ENCODE measurements at places on chromosomes 2 and 18.

DNA sequence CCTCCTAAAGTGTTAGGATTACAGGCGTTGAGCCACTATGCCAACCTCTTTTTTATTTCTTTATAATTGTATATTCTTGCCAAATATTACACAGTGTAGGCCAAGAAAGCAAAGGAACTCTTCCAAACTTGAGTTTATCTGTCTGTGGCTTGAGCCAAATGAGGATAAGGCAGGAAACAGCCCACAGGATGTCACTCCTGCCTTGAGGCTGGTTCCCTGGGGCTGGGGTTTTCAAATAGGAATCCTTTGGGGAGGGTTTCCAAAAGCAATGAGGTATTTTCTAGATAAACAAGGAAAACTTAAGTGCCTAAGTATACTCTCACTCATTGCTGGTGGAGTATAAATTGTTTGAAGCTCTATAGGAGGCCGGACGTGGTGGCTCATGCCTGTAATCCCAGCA lies 56.4 kb downstream of the ADCY3 start:
- DNase-seq, result no peak

DNA sequence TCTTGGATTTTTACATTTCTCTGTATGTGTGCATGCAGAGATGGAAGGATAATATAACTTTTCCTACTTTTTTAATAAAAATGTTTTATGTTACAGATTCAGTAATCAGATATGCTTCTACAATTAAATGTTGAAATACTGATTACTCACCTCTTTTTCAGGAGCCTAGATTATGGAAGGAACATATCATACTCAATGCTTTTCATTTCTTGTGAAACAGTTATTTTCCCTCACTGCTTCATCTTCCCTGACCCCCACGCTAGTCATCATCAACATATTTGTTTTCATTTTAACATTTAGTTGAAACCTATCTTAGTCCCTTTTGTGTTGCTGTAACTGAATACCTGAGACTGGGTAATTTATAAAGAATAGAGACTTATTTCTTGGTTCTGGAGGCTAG lies 190.7 kb downstream of the WDR7 start:
- no peak for DNase-seq

DNA sequence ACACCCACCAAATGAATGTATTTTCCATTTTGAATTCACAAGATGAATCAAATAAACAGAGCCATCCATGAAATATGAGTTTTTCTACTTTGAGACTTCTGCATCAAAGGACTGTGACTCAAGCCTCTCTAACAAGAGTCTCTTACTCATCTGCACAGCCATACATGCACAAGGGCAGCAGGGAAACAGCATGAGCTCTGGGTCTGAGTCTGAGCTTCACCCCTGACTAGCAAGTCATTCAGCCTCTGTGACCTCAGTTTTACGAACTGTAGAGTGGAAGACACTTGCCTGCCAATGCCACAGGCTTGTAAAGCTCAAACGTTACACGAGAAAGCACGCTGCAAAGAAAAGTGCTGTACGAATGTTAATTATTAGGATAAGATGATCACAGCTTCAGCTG lies 42.9 kb downstream of the MREG start:
- DNase-seq, result peak; percentile 26

GRCh38 chr2:103977241-103977640 lies 876.7 kb upstream of the POU3F3 start:
- no peak for DNase-seq

DNA sequence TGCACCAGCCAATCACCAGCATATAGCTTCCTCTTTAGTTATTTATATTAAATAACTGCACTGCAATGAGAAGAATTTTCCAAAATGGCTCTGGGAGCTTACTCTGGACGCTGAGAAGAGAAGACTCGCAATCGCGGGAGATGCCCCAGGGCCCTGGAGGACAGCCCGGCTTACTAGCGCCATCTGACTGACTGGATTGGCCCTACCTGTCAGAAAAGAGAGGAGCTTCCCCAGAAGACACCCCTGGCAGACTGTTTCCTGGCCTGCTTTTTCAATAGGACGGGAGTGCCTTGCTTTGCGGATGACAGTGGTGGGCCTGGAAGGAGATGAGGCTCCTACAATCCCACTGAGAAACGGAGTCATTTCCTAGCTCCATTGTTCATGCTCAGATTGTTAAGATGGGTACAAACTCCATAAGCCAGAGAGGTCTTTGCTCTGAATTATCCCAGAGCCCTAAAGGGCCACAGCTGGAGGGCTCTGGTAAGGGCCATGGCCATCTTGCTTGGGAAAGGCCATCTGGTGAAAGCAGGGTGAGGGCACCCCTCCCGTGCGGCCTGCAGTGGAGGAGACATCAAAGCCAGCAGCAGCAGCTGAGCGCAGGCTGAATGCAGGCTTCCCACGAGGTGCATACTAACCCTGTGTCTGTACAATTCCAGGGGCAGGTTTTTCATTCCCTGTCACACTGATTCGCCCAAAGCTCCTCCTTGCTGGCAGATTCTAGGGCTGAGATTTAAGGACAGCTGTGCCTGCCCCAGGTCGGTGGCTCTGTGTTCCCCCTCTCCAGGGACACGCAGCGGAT lies 92.1 kb downstream of the GALR1 start:
- no peak for DNase-seq

- DNase-seq, result no peak
These were observed 143.4 kb upstream of the SIX2 start for GRCh38 chr2:45152691-45153090.

DNA sequence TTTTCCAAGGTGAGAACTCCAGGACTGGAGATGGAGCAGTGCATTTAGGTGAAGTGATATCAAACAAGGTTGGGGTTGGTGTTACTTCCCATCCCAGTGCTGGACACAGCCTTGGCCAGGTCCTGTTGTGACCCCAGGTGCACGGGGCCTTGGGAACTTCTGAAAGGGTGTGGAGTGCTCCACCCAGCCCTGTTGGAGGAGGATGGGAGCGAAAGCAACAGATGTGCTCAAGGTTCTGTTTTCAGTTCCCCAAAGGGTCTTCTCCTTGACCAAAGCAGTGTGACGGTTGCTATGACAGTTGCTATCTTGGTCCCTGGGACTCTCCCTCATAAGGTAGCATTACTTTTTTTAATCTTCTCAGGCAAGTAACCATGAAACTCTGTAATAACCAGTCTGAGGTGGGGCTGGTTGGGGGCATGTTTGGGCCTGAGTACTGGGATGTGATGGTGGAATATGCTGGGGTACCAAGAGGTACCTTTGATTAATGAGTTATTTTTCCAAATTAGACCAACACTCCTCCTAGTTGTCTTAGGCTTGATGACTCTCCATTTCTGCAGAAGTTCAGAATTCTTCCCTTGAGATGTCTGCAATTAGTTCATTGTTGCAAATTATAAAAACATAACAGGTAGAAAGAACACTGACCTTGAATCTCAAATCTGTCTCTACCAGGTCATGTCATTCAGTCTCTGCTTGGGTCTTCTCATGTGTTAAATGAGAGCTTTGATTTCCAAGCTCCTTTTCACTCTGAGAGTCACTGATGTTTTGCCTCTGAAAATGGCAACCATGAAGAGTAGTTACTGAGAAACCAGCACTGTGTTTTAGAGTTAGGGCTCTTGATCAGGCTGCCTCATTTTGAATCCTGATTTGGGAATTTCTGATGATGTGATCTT lies 154.5 kb downstream of the RPIA start:
- DNase-seq, result no peak

GRCh38 chr2:144143294-144144151 lies 376.4 kb downstream of the ZEB2 start:
- peak; percentile 30 for DNase-seq

DNA sequence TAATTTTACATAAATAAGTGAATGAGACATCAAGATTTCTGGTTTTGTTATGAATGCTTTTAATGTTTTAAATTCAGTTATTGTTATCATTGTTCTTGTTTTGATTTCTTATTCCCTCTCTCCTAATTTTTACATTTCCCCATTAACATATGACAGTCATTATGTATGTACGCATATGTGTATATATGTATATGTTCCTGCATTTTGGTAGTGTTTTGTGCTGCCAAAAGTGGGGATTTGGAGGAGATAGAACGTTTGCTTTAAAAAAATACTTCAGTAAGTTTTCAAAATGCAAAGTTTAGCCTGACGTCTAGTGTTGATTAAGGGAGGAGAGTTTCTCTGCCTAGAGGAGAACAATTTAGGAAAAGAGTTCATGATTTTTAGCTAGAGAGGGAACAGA lies 385.2 kb downstream of the EPHA4 start:
- DNase-seq, result no peak

DNA sequence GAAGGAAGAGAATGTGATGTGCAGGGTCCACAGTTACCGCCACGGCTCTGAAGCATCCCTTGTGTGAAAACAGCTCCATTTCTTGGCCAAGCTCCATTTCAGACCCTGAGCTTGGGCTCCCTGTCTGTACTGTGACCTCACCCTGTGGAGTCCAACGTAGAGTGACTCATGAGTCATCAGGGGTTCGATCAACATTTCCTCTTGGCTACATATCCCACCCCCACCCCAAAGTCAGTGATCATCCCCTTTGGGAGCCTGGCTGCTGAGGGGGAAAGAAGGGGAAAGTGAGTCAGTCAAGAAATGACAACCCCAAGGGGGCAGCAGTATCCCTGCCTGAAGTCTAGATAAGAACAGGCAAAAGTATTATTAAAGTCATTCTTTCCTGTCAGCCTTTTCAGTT lies 62.2 kb downstream of the PAPOLG start:
- DNase-seq, result no peak

DNA sequence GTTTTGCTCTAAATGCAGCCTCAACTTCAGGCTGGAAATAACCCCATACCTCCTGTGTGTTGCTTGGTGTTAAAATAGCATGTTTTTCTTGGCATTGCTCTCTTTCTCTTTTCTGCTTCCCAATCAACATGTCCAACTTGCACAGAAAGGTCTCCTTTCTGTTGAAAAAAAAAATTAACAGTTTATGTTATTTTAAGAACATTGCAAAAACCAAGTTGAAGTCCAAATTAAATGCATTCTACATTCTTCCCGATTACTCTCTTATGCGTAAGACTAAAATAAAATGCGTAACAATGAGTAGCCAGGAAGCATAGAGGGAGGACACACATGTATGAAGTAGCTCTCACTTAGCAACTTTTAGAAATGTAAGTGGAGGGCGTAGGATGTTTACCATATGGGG lies 1406.1 kb upstream of the NXPH2 start:
- no peak for DNase-seq

- DNase-seq, result peak; percentile 55
These were observed 280.7 kb upstream of the HNRNPA3 start for GRCh38 chr2:176931588-176932563.

GRCh38 chr2:97911206-97911921 lies 84.4 kb downstream of the TMEM131 start:
- DNase-seq, result peak; percentile 9

DNA sequence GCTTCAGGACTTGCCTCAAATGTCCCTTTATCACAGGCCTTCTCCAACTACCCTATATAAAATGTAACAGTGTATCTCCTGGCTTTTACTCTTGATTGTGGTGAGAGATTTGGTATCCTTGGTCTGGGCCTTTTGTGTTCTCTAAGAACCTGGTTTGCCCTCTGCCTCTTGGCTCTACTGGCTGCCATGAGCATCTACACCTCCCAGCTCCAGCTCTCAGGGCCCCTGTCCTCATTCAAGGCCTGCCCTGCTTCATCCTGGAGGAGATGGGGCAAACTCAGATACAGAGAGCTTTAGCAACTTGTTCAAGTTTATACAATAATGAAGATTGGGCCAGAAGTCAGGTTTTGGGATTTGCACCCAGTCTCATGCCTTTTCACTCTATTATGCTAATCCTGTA lies 45.0 kb downstream of the QPCT start:
- no peak for DNase-seq

GRCh38 chr18:46176001-46176400 lies 71.8 kb downstream of the HAUS1 start:
- no peak for DNase-seq

DNA sequence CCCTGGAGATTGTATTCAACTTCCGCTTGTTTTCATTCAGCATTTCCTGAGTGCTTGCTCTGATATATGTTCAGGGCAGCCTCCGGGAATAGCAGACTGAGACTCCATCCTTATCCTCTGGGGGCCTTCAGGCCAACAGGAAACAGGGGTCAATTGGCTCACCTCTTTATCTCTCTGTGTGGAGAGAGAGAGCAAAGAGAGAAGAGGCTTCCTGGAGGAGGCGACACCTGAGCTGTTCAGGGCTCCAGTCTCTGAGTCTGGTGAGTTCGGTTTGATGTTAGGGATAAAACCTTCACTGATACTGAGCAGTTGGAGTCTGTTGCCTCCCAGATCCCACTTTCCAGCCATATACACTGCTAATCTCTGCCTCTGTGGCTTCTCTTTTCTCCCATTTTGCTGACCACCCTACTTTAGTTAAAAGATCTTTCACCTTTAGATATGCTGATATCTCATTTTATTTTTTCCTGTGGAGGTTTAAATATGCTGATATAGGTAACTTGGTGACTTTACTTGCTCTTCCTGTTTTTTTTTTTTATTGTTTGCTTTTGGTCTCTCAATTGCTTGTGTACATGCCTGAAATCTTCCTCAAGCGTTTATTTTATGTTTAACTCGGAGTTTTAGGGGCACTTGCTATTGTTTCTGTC lies 56.9 kb downstream of the KCNS3 start:
- DNase-seq, result no peak

DNA sequence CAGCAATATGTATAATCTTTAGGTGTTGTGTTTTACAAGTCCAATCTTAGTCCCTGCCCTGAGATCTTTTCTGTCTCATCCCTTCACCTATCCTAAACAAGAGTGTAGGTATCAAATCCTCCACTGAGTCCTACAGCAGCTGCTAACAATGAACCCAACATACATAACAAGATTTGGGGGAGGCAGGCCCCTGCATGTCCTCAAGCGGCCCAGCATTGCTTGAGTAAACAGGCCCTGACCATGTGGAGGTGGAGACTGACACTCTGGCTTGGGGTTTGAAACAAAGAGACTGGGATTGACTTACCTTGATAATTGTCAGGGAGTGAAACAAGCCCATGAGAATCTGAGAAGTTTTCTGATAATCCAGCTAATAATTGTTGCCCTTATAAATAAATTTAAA lies 213.4 kb downstream of the STK39 start:
- DNase-seq, result no peak

- peak; percentile 12 for DNase-seq
These were observed 86.1 kb upstream of the CTAGE1 start for GRCh38 chr18:22503803-22504202.

DNA sequence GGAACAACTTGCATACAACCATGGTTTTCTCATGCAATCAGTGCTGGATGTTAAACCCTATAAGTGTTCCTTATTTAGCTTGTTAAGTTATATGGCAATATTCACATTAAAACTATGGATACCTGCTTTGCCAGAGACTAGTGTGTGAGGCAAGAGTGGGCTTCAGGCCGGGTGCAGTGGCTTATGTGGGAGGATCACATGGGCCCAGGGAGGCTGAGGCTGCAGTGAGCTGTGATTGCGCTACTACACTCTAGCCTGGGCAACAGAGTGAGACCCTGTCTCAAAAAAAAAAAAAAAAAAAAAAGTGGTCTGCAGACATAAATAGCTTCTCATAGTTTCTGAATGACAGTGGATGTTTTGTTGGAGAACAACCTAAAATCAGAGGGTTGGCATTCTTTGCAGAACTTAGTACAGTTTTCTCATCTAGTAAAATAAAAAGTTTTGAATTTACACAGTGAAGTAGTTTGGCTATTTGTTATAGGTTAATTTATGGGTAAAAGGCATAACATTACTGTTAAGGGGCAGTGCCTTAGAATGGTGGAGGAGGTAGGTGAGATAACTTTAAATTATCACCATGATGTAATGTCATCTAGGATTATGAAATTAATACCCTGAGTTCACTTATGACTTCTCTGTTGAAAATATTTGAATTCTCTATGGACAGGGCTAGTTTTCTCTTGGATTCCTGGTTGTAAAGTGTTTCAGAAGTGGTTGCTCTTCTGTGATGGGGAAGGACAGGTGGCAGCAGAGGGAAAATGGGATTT lies 5.3 kb downstream of the CERS6 start:
- no peak for DNase-seq

- no peak for DNase-seq
These were observed 103.6 kb upstream of the SMAD2 start for GRCh38 chr18:48033790-48034650.
